ENCODE measurements at places on chromosomes 6 and 20.

DNA sequence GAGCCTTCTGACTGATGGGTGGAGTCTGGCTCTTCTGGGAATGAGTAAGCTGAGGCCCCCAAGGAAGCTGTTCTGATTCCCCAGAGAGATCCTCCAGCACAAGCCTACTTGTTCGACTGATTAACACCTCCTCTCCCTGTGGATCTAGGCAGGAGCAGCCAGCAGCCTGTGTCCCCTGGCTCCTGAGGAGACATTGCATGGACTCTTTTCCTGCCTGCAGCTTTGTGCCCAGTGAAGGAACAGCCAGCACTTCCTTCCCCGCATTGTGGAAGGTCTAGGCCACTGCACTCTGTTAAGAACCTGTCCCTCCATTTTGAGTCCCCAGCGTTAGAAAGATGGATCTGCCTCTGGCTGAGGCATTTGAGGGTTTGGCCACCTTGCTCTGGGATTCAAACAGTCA, 29.1 kb downstream of the LRFN2 start:
- DNase-seq: no peak

DNA sequence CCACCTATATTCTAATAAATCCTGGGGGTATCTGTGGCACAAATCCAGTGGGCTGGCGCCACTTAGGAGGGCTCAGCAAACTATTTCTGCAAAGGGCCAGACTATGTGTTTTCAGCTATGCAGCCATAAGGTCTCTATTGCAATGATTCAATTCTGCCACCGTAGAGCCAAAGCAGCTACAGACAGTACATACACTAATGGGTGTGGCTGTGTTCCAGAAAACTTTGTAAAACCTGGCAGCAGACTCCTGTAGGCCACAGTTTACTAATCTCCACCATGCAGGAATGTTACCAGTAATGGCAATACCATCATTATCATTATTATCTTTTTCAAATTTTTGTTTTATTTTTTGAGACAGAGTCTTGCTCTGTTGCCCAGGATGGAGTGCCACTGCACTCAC, 65.7 kb downstream of the SULF2 start:
- no peak for DNase-seq

DNA sequence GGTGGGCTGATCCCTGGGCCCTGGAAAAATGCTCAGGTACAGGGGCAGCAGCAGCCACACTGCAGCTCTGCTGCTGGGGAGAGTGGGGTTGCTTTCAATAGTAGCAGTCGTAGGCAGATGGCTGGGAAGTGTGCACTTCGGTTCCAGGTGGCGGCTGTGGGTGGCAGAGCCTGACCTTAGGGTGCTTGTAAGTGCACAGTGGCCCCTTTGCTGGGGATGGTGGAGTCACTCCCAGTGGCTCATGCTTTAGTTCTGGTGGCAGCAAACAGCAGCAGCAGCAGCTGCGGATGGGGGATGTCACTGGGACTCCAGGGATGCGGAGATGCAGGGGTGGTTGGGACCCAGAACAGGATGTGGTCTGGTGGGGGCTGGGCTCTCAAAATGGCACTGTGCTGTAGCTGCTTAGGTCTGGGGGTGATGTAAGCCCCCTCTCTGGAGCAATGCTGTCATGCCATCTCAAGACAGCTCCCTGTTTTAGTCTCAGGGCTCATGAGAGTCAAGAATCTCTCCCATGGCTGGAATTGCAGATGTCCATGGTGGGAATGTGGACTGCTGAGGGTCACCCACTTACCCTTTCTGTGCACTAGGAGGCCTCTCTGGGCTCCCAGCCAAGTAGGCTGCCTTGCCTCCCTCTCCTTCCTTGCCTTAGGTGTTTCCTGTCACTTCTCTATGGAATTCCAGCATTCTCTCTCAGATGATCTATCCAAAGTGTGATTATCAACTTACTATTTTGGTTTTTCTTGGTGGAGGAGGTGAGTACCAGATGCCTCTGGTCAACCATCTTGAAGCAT, 146.7 kb upstream of the SLC22A23 start:
- no peak for DNase-seq

DNA sequence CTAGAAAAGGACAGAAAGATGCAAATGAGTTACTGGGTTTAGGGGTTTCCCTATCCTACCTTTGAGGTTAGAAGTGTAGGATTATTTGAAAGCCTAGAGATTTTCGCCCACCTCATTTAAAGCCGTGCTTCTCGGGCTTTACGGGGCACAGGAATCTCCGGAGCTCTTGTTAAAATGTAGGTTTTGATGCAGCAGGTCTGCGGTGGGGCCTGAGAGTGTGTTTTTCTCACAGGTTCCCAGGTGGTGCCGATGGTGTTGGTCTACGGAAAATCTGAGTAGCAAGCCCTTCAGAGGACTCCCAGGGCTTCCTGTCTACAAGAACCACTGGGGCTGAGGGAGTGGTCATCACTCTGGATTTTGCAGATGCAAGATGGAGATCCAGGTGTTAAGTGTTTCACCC, 47.5 kb downstream of the TRAM2 start:
- DNase-seq: no peak

DNA sequence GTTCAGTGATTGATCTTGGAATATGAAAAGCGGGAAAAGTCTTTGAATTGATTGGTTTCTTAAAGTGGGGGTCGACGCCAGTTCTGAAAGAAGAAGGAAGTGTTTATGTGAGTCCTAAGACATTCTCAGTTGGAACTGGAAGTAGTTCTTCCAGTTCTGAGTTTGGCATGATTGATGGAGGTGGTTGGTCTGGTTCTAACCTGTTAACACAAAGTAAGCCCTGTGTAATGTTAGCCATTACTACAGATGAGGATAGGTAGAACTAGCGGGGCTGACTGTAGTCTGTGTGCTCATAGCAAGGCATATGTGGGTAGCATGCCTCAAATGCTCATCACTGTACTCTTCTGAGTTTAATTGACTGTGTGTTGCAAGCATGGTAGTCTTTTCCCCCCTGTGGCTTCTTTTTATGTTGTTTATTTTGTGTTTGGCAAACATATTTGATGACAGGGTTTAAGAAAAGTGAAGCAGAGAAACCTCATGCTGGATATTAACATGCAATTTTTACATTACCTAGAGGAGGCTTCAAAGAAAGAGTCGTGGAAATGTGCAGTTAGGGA, 24.9 kb downstream of the CITED2 start:
- no peak for DNase-seq

DNA sequence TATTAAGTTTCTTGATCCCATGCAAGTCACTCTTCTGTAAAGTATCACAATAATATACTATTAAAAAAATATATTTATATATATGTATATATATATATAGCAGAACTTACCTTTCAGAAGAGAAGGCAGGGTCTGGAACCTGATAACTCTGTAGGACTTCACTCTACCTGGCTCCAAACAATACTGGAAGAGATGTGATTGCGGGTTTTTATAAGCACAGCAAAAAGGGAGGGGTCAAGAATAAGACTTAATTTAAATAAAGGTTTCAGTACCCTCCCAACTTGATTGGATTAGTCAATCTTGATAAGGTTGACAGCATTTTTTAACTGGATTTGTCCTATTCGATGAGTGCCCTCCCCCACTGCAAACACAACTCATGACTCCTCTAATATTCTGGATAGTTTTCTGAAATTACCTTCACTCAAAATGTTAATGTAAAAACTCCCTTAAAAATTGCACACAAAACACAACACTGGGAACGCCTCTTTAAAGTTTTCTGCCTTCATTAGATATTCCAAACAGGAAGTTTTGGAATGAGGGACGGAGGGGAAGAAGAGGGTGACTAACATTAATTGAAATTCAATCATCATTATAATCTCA, 4.0 kb upstream of the ZNF217 start:
- no peak for DNase-seq

DNA sequence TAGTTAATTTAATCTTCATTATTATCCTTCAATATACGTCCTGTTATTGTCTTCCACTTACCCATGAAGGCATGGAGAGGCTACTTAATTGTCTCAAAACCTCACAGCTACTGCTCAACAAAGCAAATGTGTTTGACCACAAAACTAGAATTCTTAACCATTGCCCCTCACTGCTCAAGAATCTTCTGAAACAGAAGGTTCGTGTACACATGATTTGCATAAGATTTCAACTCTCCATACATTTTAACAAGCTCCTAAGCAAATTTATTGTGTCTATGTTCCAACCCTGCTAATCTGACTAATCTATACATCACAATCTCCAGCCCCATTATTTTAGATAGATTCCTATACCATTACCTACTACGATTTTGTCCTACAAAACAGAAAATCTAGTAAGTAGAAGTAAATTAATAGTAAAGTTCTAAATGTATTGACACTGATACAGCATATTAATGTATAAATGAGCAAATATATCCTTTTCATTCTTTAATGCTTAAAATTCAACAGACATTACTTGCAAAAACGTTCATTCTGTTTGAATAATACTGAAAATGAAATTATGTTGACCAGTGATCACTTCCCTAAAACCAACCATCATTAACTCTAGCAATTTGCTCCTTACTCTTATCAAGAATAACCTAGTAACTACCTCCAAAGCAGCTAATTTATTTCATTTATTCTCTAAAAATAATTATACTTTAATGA, 89.7 kb upstream of the RNF217 start:
- DNase-seq: no peak

- DNase-seq: no peak
These were observed 60.2 kb upstream of the RNF144B start for GRCh38 chr6:18326980-18327379.

DNA sequence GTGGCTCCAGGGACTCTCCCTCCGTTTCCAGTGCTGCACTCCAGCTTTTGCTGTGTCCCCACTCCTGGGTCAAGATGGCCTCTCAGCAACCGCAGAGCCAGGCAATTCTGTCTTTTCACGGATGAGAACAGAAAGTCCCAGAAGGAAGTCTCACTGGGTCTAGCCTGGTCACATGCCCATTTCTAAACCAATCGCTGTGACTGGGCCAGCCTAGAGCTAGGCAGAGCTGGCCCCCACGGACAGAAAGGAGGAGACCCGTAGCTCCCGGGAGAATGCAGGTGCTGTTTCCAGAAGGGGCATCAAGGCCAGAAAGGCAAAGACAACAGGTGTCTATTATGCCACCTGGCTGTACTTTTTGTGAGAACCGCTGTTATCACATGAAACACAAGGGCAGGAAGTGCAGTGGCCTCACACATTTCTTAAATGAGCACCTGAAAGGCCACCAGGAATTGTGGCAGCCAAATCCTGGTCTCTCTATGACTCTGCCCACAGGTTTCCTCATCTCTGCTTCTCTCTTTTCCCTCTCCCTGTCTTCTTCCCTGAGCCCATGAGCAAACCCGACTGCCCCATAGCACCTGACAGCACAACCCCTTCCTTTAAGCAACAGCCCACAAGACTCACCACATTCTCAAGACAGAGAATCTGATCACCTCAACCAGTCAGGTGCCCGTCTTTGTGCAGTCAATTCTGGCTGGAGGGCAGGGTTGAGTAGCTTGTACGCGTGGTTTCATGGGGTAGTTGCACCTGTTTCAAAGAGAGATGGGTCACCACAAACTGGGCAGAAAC, 37.1 kb upstream of the B4GALT5 start:
- DNase-seq: no peak

DNA sequence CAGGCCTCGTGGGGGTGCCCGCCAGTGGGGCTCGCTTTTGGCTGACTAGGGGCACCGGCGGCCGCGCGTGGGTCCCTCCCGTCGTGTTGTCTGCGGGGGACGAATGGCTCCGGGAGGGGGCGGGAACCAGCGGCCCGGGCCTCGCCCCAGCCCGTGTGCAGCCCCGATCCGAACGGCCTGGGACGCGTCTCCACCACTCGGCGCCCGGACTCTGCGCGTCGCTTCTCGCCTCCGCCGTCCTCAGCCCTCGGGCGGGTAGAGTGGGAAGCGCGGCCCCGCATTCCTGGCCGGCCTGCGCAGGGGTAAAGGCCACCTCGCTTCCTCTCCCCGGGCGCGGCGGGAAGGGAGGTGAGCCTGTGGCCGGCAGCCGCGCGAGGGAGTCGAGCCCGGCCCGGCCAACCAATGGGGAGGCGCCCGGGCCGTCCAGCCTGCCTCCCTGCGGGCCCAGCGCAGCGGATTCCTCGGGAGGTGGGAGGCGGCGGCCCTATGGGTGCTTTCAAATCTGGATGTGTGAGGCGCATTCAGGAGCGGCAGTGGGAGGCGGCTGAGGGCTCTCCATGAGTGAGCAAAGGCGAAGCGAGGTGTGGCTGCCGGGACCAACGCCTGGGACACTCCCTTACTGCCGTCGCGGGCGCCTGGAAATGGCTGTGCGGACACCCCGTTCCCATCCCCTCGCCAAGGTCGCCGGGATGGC, 1.1 kb upstream of the ZBTB46 start:
- DNase-seq: no peak

DNA sequence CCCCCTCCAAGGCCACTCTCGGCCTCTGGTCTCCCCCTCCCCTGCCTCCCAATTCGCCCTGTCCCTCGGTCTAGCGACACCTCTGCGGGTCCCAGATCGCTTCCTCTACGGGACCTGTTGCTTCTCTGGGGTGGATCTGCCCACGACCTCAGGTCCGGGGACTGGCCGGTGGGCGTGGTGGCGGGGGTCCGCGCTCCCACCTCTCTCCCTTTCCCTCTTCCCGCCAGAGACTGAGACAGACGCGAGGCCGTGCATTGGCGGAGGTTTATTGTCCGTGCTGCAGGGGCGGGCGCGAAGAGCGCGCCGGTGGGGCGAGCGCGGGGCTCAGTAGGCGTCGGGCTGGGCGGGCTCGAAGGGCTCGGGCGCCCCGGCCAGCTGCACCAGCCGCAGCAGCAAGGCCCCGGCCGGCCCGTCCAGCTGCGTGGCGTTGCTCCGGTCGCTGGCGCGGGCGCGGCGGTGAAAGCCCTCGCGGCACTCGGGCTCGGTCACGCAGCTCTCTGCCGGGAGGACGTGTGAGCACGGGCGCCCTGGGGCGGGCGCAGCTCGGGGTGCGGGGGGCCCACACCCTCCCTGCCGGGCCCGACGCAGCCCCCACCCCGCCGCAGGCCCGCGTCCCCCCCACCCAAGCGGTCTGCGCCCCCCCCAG, 2.1 kb downstream of the AVP start:
- DNase-seq: no peak

- peak; percentile 45 for DNase-seq
These were observed 807 bp upstream of the OTOR start for GRCh38 chr20:16747291-16747811.

- no peak for DNase-seq
These were observed 64.6 kb upstream of the TXNDC5 start for GRCh38 chr6:7974938-7975763.

DNA sequence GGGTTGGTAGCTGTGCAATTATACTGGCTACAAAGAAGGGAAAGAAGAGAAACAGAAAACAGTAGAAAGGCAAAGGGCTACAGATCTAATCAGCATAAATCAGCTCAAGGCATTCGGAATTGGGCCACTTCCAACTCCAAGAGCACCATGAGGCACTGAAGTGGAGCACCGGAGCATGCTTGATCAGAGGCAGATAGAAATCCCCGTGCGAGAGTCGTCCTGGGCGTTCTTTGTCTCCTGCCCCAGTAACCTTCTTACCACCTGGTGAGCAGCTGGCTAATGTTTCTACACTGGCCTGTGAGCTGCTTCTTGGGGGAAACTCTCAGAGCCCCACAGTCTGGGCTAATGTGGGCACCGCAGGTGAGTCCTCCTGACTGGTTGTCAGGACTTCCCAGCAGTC, 16.7 kb downstream of the NEDD9 start:
- no peak for DNase-seq

GRCh38 chr6:14883921-14884320, 361.9 kb upstream of the JARID2 start:
- no peak for DNase-seq

- DNase-seq: no peak
These were observed 74.6 kb upstream of the SLC22A23 start for GRCh38 chr6:3531481-3531880.

GRCh38 chr6:18586133-18586532, 199.0 kb downstream of the RNF144B start:
- DNase-seq: no peak

Measured in NCI-H1092 (cell line).